ENCODE measurements at places on chromosomes 13 and 19.

- DNase-seq, result no peak
Measured at GRCh38 chr13:42405665-42406390, 133.9 kb downstream of the AKAP11 start.

GRCh38 chr13:113061271-113061625 lies 44.3 kb upstream of the F7 start:
- no peak for DNase-seq

GRCh38 chr13:67574320-67575233 lies 344.4 kb upstream of the PCDH9 start:
- DNase-seq, result no peak

GRCh38 chr13:39599012-39599411 lies 4.0 kb downstream of the LHFPL6 start:
- no peak for DNase-seq

GRCh38 chr19:869245-870177 lies 10.0 kb downstream of the CFD start:
- no peak for DNase-seq

DNA sequence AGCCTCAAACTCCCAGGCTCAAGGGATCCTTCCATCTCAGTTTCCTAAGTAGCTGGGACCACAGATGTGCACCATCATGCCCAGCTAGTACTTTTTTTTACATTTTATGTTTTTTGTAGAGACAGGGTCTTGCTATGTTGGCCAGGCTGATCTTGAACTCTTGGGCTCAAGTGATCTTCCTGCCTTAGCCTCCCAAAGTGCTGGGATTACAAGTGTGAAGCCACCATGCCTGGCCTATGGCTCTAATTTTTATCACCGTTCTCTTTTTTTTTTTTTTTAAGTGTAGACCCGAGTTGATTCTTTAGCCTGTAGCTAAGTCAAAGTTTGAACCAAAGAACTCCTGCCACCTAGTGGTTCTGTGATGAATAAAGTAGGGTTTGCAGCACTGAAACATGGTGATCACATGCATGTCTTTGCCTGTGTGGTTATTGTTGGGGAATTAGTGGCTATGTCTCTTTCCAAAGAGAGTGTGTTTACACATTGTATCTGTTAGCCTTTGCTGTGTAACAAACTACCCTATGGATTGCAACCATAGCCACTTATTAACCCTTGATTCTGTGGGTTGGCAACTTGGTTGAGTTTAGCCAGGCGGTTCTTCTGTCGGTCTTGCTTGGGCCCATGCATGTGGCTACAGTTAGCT lies 11.6 kb downstream of the NFILZ start:
- peak; percentile 5 for DNase-seq

DNA sequence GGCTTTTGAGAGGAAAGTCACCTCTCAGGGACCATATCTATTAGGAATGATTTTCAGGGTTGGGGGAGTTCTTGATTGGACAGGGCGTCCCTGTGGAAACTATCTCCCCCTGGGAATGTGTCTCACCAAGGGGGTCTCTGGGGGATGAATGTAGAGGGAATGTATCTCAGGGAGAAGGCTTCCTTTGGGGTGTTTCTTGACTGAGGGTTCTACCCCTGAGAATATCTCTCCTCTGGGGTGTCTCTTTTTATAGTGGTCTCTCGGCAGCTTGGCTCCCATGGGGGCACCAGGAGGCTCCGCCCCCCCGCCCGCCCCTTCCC lies 1.0 kb downstream of the RTBDN start:
- DNase-seq, result no peak

DNA sequence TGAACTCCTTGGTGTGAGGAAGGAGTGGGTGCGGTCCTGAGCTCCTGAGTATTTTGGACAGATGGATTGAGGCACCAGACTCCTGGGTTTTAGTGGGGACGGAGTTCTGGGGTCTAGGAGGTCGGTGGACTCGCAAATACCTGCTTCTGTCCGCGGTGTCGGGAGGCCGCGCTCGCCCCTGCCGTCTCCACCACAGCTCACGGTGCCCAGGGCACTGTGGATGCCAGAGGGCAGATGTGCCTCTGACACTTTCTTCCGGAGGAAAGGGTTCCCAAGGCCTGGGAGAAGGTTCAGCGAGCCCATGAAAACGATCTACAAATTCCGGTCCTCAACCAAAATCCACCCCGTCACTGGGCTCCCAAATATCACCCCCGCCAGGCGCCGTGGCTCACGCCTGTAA lies 3.3 kb downstream of the TULP2 start:
- DNase-seq, result no peak

DNA sequence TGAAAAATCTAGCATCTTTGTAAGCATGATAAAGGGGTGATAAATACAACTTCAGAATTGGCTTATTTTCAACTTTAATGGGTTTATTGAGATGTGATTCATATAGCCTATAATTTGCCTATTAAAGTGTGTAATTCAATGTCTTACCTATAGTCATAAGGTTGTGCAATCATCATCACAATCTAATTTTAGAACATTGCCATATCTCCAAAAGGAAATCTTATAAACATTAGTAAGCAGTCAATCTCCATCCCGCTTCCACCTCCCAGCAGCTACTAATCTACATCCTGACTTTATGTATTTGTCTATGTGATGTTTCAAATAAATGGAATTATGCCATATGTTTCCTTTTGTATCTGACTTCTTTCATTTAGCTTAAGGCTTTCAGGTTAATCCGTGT lies 145.2 kb upstream of the KLHL1 start:
- no peak for DNase-seq

- DNase-seq, result no peak
Measured at GRCh38 chr13:114257014-114257413, 22.3 kb downstream of the CDC16 start.

DNA sequence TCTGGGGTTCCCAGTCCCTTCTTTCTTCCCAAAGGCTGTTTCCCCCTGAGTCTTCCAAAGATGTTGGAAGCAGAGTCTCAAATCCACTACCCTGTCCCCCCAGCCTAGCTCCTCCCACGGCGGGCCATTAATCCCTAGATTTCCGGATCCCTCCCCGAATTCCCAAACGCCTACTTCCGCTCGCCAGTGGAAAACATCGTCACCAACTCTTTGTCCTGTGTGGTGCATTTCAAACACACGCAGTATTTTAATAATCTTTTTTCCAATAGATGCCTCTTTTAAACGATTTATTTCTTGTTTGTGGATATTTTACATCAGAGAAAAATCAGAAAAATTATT lies 610 bp downstream of the ZNF791 start:
- DNase-seq, result peak; percentile 73

- DNase-seq, result no peak
Measured at GRCh38 chr19:50233308-50233910, 30.0 kb downstream of the MYH14 start.

- DNase-seq, result no peak
Measured at GRCh38 chr13:98536729-98537128, 40.2 kb downstream of the STK24 start.

DNA sequence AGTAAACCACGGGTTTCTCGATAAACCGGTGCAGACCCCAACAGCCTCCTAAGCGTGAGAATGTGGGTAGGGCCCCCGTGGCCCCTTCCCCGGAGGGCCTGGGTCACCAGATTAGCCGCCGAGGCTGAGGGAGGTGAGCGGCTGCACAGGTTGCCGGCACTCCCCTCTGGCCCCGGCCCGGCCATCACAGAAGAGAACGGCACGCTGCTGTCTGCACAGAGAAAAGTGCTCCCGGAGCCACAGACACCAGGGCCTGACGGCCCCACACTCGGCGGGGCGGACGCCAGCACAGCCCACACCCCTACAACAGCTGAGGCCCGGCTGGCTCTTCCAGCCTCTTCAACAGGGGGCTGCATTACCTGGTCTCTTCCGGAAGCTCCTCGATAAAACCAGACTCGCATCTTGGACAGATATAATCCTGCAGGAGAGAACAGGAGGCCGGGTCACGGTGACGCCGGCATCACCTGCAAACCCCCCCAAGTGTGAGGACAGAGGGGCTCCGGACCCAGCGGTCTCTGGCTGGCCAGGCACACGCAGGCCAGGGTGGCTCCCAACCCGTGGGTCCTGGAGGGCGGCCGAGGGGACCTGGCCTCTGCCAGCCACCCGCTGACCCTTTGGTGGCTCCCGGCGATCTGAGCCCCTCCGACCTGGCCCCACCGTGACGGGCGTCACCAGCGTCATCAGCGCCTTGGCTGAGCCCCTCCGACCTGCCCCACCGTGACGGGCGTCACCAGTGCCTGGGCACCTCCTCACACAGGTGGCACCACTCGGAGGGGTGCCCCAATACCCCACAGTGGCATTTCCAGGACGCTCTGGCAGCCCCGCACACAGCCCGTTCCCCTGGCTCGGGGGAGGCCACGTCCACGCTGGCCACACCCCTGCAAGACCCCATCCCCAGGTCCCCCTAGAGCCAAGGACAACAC lies 10.3 kb downstream of the RNF126 start:
- no peak for DNase-seq

- DNase-seq, result peak; percentile 97
Measured at GRCh38 chr13:112990783-112991182, 21.8 kb downstream of the MCF2L start.

- no peak for DNase-seq
Measured at GRCh38 chr13:24557081-24557480, 44.5 kb upstream of the PARP4 start.

DNA sequence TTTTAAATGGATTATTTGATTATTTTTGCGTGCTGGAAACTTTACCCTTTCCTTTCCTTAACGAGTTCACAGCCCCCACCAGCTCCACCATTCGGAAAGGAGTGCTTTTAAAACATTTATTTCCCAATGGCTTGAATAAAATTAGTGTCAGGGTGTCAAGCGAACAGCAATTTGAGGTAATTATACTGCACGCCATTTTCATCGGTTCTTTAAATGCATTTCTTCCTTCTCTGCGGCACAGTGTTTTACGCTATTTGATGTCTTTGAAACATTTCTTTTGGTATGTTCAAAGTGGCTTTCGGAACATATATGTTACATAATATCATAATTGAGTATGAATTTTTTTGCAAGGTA lies 309 bp upstream of the SLITRK1 start:
- no peak for DNase-seq

DNA sequence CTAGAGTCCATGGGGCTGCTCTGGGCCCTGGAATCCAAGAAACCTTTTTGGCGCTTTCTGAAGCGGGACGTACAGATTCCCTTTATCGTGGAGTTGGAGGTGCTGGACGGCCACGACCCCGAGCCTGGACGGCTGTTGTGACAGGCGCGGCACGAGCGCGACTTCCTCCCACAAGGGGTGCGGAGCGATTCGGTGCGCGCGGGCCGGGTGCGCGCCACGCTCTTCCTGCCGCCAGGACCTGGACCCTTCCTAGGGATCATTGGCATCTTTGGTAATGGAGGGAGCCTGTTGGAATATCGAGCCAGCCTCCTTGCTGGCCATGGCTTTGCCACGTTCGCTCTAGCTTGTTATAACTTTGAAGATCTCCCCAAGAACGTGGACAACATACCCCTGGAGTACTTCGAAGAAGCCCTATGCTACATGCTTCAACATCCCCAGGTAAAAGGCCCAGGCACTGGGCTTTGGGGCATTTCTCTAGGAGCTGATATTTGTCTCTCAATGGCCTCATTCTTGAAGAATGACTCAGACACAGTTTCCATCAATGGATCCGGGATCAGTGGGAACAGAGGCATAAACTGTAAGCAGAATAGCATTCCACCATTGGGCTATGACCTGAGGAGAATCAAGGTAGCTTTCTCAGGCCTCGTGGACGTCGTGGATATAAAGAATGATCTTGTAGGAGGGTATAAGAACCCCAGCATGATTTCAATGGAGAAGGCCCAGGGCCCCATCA lies 3.5 kb upstream of the ZFP82 start:
- DNase-seq, result no peak

GRCh38 chr19:10908380-10908960 lies 20.0 kb downstream of the YIPF2 start:
- DNase-seq, result no peak

DNA sequence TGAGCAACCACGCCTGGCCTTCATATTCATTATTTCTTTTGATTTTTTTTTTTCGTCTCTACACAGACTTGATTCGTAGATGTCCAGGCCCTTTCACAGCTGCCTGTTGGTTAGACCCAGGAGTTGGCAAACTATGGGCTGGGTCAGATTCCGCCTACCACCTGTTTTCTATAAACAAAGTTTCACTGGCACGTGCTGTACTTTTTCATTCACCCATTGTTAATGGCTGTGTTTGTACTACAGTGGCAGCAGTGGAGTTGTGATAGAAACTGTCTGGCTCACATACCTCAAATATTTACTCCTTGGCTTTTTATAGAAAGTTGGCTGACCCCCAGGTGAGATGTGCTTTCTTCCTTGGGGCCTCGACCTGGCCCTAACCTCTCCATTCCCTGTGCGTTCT lies 72.9 kb upstream of the TEX29 start:
- no peak for DNase-seq

GRCh38 chr13:74077792-74078191 lies 56.4 kb downstream of the KLF12 start:
- no peak for DNase-seq

DNA sequence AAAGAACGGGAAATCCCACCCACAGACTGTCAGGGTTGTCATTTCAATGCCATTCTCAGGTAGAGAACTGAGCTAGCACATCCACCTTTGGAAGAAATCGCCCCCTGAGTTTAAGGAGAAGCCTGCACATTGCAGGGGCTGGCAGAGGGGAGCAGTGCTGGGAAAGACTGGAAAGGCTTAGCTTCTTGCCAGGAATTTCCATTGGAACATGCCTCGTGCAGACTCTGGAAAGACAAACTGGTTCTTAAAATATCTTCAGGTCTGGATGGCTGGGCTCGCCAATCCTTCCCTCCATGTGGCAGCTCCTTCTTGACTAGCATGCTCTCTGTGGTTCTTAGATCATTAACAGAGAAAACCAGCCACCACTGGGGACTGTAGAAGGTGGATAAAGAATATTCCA lies 414.1 kb downstream of the TSHZ3 start:
- no peak for DNase-seq
